Amygdala (tissue), 56 donors: ENCODE measurements at places on chromosomes 7 and 10.

GRCh38 chr7:81516898-81517297, 252.9 kb downstream of the HGF start:
- no peak for DNase-seq

DNA sequence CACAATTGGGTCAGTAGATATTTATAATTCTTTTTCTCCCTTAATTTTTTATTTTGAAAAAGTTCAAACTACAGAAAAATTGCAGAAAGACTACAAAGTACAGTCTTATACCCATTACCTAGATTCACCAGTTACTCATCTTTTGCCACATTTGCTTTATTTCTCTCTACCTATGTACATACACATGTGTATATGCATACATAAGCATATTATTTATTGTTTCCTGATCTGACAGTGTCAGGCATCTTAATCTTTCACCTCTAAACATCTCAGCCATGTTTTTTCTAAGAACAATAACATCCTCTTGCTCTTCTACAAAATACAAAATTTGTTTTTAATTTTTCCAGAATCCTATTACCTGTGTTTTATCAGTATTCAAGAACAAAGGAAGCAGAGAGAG, 68.4 kb upstream of the OIT3 start:
- no peak for DNase-seq

- no peak for DNase-seq
Observed at GRCh38 chr7:141460781-141461715, 90.2 kb upstream of the AGK start.

DNA sequence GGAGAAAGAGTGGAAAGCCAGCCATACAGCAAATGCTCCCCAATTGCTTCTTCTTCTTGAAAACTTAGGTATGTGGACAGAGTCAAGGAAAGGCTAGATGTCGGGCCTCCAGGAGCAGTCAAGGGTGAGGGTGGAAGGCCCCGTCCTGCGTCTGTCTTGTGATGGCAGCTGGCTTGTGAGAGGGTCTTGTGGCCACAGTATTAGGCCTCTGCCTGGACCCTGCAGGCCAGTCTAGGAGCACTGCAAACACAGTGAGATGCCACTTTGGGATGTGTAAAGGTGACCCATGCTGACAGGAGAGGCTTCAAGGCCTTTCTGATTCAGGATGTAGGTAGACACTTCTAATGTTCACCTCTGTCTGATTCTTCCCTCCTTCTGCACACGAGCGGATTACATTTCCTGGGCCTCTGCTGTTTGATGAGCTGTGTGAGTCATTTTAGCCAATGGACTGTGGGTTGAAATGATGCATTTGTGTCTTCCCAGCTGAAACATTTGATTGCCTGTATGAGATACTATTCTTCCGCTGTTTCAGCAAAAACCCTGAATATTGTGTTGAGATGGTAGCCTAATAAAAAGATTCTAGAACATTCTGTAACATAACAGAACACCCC, 135.4 kb downstream of the EMX2 start:
- DNase-seq = no peak

GRCh38 chr7:141122736-141123135, 48.9 kb downstream of the TMEM178B start:
- DNase-seq = no peak

DNA sequence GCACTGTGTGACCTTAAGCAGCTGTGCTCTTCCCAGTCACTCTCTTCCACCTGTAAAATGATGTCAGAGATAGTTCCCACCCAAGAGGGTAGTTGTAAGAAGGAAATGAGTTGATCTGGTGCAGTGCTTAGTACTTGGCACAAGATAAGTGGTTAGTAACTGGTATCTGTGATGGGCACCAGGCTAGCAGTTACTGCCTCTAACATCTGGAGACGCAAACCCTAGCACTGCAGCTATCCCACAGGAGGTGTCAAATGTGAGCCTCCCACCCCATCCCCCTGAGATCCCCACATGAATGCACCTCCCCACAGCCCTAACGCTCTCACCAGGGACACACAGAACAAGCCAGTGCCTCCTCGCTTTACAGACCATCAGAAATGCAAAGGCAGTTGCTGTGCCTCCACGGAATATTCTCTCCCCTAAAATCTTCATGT, 72.0 kb downstream of the KCNMA1 start:
- no peak for DNase-seq

DNA sequence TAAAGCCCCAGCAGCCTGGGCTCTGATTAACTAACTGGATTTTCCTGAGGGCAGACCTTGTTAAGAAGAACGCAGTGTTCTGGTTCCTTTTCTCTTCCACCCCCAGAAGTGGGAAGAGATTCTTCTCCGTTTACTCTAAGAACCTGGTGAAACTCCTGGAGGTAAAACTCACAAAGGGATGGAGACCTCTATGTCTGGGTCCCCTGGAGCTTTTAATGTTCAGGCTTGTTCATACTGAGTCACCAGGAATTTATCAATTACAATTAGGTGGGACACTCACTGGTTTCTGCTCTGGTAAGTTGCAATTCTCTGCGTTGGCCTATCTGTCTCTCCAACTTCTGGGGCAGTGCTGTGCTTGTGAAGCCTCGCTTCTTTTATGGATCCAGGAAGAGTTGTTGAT, 73.3 kb upstream of the CACNB2 start:
- no peak for DNase-seq

DNA sequence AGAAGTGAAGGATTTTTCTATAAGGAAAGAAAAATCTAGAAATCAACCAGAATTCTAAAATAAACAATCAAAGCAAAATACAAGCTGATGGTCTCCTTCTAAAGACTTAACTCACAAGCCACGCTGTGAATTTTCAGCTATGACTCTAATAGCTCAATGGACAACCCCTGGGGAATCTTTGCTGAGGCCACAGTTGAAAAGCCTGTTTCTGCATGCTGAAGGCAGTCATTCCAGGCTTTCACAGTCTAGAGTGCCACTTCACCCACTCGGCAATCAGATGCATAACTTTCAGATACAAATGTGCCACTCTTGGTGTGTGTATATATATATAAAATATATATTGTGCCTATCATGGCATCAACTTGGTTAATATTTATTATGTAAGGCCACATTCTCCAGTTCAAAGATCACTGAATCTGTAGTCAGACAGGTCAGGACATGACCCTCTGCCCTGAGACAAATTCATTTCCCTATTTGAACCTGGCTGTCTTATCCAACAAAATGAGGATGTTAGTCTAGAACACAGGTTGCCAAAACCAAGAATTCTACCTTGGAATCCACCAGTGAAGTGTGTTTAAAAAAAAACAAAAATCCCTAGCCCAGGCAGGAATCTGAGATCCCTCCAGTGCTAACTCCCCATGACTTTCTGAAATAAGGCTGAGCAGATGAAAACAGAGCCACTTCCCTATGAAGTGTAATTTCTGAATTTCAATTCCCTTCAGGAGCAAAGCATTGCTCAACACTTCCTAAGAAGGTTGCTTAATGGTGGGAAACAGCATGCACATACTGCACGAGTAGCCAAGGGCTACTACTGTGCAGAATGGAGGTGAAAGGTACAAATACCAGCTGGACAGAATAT, 9.9 kb downstream of the LIPA start:
- DNase-seq = no peak

GRCh38 chr7:155166108-155166507, 96.0 kb downstream of the HTR5A start:
- no peak for DNase-seq

- DNase-seq = no peak
Observed at GRCh38 chr10:90817128-90817889, 40.5 kb downstream of the HTR7 start.

GRCh38 chr7:140675726-140676125, 3.0 kb downstream of the ADCK2 start:
- DNase-seq = no peak

DNA sequence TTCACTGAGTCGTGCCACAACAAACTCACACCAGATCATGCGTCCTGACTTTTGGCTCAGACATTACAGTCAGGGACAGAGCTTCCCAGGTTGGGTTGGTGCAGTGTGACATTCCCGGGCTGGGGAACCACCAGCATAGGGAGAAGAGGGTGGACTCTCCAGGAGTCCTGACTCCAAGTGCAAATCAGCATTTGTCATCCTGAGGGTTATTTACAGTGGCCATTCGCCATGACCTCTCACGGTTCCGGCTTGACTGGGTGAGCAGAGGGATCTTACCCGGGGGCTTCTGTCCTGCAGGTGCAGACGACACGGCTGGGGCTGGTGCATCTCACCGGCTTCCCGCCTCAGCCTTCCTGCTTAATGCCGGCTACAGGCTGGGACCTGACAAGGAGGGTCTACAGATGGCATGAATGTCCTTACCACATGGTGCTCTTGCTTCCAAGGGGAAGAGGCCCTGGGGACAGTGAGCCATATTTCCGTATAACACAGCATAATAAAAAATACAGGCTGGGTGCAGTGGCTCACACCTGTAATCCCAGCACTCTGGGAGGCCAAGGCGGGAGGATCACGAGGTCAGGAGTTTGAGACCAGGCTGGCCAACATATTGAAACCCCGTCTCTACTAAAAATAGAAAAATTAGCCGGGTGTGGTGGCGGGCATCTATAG, 12.5 kb upstream of the INTS1 start:
- DNase-seq = no peak

GRCh38 chr7:37916017-37916672, 472 bp downstream of the SFRP4 start:
- no peak for DNase-seq

- DNase-seq = no peak
Observed at GRCh38 chr10:87668324-87669074, 8.8 kb downstream of the PAPSS2 start.

GRCh38 chr7:19489162-19489820, 219.5 kb downstream of the POLR1F start:
- no peak for DNase-seq

- no peak for DNase-seq
Observed at GRCh38 chr7:10070899-10071298, 902.8 kb upstream of the PHF14 start.
